ENCODE measurements at places on chromosomes 4 and X.

GRCh38 chr4:102757681-102758080, 3.1 kb downstream of the MANBA start:
- DNase-seq: no peak

DNA sequence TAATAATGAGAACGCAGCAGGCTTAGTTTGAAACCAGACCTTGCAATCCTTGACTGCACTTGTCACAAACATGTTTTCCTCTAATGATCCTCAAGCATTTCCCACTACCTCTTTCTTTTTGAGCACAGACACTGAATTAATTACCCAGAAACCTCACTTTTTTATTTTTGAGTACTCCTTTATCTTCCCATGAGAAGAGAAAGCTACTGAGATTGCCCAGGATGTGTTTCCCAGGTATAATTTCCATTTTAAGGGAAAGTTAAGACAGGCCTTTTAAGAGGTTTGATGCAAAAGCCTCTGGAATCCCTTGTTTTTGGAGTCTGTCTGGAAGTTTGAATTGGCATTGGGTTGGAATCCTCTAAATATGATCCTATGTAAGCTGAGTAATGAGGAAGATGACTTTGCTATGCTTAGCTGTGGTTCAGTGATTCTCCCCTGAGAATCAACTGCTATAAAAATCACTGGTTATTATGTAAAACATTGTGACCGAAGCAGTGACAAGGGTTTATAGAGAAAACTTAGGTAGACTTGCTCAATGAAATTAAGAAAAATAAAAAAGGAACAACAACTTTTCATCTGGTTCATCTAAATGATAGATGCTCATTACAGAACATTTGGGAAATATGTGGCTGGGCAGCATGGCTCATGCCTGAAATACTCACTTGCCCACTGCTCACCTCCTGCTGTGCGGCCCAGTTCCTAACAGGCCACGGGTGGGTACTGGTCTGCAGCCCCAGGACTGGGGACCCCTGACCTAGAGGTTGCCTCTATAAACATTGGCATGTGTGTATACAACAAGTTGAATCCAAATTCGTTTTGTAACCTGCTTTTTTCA, 10.8 kb upstream of the RHOH start:
- no peak for DNase-seq

DNA sequence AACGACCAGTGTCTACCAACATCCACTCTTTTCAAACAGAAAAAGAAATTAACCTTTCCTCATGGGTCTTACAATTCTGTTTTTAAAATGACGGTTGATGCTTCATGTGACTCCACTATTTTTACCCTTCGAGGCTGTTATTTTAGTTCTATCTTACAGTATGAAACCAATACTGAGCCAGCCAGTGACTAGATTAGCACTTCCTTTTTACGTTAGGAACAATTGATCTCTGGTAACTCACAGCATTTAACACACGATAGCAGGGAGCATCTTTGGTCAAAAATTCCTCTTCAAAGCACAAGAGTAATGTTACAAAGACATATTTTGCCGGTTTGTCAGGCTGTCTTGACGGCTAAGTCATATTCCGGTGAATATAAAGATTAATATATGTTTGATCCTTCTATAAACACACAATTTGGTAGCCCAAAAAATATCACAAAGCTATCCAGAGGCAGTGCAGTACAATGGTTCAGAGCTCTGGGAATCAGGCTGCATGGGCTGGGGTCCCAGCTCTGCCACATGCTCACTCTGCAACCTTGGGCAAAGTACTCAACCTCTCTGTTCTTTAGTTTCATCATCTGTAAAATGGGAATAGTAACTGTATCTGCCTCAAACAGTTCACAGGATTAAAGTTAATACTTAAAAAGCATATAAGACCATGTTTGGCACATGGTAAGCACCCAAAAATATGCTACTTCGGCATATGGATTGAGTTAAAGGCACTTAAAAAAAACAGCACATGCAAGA, 62.9 kb upstream of the TXK start:
- DNase-seq: no peak

GRCh38 chr4:86895692-86896488, 3.7 kb upstream of the C4orf36 start:
- DNase-seq: peak; percentile 75

DNA sequence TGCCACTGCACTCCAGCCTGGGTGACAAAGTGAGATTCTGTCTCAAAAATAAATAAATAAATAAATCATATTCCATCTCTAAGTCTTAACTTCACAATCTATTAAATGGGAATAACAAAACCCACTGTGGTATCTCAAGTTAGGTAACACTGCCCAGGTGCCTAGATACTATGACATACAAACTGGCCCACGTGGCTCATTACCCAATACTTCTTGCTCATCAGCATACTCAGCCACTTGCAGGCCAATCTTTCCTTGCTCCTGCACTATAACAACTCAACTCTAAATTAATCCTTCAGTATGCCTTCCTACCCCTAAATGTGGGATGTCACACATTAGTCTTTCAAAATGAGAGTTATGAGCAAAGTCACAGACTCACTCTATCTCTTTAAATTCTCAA, 230.1 kb downstream of the OPHN1 start:
- DNase-seq: no peak

- no peak for DNase-seq
Observed at GRCh38 chrX:27439771-27440170, 23.4 kb downstream of the PPP4R3C start.

DNA sequence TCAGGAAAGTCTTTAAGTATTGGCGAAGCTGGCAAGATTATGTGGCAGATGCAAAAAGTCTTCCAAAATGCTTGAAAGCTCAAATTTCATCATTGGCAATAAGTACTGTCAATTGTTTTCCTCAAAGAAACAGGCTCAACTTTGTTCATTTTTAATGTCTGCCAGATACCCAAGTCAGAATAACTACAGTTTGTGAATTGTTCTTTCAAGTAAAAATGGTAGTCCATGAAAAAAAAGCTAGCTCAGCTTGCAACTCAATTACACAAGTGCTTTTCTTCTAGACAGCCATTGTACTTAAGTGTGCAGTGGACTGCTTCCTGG, 70.5 kb downstream of the AFF1 start:
- no peak for DNase-seq

DNA sequence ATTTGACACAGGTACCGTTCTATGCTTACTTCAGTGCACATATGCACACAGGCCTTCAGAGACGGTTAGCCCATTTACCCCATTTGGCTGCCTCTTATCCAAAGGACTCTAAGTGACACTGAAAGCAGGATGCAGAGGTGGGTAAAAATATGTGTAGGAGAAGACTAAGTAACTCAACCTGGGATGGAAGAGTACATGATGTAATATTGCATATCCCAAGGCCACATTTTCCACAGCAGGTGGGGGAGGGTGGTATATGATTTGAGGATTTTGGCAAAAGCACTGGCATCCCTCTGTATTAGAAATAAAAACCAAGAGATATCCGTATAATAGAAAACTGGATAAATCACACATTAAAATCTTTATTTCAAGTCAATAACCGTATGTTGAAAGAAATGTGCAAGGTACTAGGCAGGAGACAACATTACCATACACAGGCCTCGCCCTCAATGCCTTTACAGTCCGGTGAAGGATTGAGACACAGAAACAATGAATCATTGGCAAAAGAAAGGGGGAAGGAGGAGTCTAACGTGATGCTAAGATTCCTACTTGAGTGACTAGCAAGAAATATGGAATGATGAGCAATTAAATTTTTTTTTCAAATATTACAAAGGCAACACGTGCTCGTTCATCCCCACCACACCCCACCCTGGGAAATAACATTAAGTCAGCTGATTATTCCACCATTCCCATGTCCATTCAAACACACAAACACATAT, 161.0 kb upstream of the RASGEF1B start:
- DNase-seq: no peak

- no peak for DNase-seq
Observed at GRCh38 chr4:113678641-113679040, 82.9 kb downstream of the CAMK2D start.

GRCh38 chrX:154487518-154488290, 1.3 kb upstream of the UBL4A start:
- no peak for DNase-seq

DNA sequence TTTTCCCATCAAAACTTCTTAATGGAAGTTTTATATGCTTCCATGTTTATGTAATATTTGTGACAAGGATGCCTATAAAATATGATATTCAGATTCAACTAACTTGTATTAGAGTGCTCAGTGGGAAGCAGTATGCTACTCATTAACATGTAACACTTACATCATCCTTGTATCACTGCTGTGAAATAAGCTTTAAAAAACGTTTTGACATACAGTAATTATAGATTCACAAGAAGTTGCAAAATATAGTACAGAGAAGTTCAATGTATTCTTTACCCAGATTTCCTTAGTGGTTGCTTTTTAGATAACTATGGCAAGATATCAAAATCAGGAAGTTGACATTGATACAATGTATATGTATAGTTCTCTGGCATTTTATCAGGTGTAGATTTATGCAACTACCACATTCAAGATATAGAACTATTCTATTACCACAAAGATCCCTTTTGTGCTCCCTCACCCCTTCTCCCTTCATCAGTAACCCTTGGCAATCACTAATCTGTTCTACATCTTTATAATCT, 56.3 kb downstream of the DTHD1 start:
- DNase-seq: no peak

GRCh38 chr4:82084747-82085146, 289.0 kb downstream of the HNRNPD start:
- no peak for DNase-seq

DNA sequence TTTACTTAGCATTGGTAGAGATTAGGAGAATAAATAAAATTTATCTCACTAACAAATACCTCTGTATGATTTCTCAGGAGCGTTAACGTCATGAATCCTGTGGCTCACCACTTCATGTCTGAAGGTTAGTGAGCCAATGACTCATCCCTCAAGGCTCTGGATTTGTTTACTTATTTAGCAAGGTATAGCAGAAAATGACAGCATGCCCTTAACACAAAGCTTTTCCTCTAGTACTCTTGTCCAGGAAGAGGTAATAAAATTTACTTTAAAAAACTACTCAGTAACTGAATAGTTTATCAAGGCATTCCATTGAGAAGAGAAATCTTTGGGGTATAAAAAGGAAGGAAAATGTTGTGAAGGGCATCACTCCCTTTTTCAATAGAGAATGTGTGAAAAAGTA, 823.8 kb downstream of the CCSER1 start:
- no peak for DNase-seq

DNA sequence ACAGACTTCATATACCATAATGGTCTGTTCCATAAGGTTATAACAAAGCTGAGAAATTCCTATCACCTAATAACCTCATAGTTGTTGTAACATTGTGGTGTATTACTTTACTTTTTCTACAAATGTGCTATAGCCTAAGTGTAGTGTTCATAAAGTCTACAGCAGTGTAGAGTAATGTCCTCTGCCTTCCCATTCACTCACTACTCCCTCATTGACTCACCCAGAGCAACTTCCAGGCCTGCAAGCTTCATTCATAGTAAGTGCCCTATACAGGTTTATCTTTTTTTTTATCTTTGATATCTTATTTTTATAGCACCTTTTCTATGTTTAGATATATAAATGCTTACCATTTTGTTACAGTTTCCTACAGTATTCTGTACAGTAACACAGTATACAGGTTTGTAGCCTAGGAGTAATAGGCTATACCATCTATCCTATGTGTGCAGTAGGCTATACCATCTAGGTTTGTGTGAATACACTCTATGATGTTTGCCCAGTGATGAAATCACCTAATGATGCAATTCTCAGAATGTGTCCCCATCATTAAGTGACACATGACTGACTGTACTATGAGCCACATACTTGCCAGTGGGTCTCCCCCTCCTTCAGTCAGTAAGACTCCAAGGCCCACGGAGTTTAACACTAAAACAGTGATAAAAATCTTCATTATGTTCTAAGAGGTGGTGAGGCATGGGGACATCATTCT, 299.9 kb downstream of the UNC5C start:
- no peak for DNase-seq

DNA sequence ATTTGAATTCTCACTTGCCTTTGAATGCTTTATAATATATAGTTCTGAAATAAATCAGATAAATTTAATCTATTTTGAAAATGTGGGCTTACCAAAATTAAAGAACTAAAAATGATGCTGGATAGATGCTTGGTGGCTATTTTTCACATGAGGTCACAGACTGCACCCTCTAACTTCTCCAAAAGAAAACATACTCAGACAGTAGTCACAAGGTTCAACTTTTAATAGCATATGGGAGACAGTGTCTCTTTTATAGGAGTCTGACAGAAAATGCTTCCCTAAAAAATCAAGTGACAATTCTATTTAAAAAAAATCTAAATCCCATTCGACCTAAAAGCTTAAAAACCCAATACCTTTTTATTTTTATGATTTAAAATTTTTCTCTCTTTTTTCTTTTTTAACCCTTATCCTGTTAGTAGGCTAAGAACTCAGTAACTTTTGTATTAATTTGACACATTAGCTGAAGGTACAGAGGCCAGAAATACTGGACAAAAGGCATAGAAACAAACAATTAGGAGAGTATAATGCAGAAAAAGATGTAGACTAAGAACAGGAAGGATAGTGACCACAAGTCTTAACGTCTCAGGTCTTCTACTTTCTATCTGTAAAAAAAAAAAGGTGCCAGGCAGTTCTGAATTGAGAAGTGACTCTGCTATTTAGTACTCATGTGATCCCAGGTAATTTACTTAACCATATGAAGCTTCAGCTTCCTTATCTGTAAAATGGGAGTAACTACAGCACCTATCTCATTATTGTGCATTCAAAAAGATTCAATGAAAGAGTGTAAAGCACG, 7.6 kb downstream of the TIGD4 start:
- no peak for DNase-seq

- DNase-seq: no peak
Observed at GRCh38 chr4:36549992-36550391, 268.6 kb downstream of the DTHD1 start.

GRCh38 chr4:2251795-2252529, 9.9 kb downstream of the MXD4 start:
- DNase-seq: no peak

- no peak for DNase-seq
Observed at GRCh38 chrX:154082396-154083125, 15.0 kb downstream of the MECP2 start.

GRCh38 chrX:46882266-46882665, 30.0 kb upstream of the JADE3 start:
- no peak for DNase-seq

DNA sequence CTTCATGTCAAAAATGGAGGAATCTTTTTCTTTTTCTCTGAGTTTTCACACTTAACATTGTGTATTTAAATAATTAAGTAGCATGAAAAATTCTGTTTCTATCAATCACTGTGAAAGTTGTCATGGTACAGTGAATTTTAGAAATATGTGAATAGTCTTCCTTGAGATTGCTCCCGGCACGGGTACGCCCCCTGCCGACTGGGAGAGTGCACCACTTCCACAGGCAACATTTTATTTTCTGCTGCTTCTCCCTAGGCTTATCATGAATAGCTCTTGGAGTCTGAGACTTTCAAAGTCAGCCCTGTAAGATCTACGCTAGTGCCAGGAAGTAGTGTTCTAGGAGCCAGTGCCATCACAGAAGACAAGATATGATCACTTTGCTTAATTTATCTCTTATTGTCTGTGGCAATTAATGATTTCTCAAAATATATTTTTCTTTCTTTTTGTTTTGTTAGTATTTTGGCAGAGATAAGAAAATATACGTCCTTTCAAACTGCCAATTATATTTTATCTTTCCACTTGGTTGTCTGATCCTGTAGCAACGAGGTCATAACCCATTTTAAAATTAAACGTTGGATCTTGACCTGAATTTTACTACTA, 763.8 kb upstream of the AADAT start:
- DNase-seq: no peak
